Islet precursor cell (in vitro differentiated cells): ENCODE measurements at places on chromosomes 12 and 14.

DNA sequence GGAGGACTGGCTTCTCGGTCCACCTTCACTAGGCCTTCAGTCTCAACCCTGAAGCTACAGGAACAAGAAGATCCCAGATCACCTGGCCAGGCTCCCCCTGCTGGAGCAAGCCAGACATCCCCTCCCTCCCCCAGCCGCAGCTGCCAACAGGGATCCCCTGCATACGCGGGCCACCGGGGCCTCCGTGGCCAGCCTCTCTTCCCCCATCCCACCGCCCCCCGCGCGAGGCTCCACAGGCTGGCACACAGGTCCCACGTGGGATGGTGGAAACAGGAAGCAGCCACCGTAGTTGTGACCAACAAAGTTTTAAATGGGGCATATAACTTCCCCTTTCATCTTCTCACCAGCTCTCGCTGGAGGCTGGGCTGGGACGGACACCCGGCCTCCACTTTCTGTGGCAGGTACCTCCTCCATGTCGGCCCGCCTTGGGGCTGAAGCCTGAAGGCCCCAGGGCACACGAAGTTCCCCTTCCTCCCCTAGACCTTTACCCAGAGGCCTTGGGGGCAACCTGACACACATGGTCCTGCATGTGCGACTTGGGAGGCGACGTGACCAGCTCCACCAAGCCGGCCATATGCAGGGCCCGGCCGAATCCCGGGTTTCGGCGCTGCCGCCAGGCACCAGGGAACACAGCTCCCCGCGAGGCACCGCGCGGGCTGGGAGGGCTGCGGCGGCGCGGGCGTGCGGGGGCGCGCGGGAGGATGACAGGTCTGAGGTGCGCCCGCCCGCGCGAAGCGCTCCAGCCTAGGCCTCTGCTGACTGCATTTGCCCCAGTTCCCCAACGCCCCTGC, 44.4 kb upstream of the PNMA1 start:
- DNase-seq: peak; percentile 93

- DNase-seq: no peak
Observed at GRCh38 chr12:24363177-24363754, 413.8 kb upstream of the SOX5 start.

GRCh38 chr12:53613821-53614220, 12.4 kb downstream of the ATF7 start:
- DNase-seq: no peak

DNA sequence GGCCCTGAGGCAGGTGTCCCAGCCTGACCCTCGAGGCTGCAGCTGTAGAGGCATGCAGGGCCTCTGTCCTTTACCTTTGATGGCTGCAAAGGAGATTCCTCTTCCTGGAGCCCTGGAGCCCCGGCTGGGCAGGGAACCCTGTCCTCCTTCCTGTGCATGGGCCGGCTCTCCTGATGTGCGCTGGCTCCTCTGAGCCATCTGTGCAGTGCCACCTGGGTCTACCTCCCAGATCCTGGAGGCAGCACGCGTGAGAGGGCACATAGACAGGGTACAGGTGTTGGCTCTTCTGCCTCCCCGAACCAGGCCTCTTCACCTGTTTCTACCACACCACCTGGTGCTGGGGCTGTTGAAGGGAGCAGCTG, 115.1 kb downstream of the BEGAIN start:
- DNase-seq: no peak

DNA sequence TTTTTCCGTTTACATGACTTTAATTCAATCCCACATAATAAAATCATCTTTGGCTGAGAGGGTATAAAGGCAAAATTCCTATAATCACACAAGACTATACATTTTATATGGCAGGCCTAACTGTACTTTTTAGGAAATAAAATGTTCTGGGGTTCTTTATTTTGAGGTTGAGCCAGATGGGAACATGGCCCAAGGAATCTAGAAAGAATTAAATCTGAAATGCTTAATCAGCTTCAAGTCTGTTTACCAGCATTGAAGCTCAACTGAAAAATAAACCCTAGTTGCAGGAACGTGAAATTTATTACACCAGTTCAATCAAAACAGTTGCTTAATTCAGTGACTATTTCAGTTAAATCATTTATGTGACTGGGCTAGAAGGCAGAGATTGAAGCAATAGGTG, 191.0 kb upstream of the BTG1 start:
- DNase-seq: no peak

DNA sequence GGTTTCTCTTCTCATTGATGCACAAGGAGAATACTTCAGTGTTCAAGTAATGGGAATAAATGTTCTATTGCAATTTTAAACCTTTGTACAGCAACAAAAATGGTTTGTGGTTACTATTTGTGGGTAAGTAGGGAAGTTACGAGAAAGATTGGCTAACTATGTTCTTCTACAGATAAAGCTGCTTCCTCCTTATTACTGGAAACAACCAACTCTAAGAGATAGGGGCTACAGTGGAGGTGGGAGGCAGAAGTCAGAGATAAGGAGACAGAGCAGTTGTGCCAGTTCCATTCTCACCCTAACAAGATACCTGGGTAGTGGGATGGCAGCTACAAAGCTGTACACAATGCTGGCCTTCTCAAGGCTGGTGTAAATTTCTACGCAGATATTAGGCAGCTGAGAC, 16.2 kb downstream of the NOXRED1 start:
- DNase-seq: no peak

- no peak for DNase-seq
Observed at GRCh38 chr12:112340230-112340629, 42.0 kb downstream of the HECTD4 start.

- peak; percentile 54 for DNase-seq
Observed at GRCh38 chr12:33587784-33588712, 148.4 kb upstream of the SYT10 start.

DNA sequence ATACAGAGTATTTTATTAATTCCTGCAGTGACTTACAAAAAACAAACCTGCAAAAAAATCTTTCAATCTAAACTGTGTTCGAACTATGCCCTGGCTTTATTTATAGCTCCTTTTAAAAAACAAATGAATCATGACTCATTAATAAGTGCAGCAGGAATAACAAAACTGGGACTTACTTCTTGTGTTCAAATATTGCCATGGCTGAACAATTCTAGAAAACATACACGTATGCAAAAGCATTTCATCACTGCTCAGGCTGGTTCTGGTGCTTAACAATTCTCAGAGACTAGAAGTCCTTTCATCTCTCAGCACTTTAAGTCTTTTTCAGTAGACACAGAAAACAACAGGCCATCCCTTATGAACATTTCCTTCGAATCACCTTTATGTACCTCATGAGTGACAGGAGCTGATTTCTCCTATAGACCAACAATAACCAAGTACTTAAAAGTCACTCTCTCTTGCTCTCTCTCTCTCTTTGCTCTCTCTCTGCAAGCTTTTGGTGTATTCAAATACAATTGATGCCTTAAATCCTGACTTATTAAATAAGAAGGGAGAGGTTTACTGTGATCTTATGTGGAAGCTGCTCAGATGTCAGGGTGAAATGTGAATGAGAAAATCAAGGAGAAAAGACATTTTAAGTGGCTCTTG, 268.8 kb downstream of the TTC8 start:
- DNase-seq: no peak

- no peak for DNase-seq
Observed at GRCh38 chr12:5685935-5686334, 254.0 kb downstream of the NTF3 start.

- no peak for DNase-seq
Observed at GRCh38 chr12:50934371-50934851, 17.9 kb upstream of the HIGD1C start.

DNA sequence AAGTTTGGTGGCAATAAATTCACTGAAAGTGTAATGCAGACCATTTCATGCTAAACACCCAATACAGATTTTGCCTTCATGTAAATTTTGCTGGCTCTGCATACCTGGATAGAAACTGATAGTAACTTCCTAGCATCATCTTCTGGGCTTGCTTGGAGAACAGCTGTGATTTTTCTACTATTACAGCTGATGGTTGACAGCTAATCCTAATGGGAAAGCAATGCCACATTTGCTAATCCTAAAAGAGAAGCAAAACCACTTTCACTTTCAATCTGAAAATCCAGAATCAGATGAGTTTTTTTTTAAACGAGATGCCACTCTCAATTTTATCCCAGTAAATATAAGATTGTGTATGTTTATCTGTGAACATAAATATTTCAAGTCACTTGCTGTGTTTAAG, 1035.9 kb downstream of the TRHDE start:
- DNase-seq: no peak

DNA sequence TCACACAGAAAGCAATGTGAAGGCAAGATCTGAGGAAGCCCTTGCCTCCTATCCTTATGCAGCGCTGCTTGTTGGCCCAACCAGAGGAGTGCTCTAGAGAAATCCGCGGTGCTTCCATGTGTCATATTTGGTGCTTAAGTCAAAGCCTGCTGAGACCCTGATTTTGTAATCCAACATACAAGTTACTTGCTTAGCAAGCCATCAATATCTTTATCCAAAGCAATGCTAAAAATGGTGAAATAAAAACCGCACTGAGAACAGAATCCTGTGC, 250.0 kb downstream of the MED13L start:
- no peak for DNase-seq

- DNase-seq: no peak
Observed at GRCh38 chr14:55873169-55873568, 245.0 kb upstream of the PELI2 start.

DNA sequence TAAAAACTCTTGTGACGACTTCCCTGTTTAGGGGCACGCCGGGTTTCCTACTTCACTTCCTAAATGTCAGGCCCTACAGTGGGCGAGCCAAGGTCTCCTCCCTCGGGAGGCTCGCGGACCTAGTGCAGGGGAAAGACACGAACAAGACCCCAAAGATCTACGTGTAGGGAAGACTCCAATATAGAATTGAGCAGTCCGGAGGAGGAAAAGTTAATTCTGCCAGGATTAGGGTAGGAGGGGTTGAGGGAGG, 564 bp downstream of the ATXN3 start:
- peak; percentile 66 for DNase-seq

- no peak for DNase-seq
Observed at GRCh38 chr12:38328306-38328895, 11.8 kb downstream of the ALG10B start.

GRCh38 chr12:71935594-71935993, 3.1 kb upstream of the TPH2 start:
- no peak for DNase-seq

DNA sequence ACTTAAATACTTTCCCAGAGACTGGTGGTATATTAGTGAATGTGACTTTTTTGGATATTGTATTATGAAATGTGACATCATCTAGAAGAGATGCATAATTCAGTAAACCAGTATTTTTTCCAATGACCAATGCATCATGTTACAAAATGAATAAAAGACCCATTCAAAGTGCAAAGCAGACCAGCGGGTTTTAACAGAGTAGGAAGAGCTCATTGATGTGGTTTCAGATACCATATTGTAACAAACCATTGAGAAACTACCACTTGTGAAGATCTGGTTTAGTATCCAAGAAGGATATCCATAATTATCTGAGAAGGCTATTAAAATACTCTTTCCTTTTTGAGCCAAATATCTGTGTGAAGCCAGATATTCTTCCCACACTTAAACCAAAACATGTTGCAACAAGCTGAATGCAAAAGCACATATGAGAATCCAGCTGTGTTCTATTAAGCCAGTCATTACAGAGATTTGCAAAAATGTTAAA, 47.7 kb downstream of the MVK start:
- DNase-seq: no peak

- DNase-seq: peak; percentile 54
Observed at GRCh38 chr14:65637780-65638179, 225.2 kb downstream of the FUT8 start.

GRCh38 chr12:55797068-55797467, 20.5 kb downstream of the SARNP start:
- DNase-seq: peak; percentile 71

- DNase-seq: no peak
Observed at GRCh38 chr12:3809357-3810015, 56.6 kb upstream of the CRACR2A start.

GRCh38 chr12:77435446-77436091, 370.2 kb upstream of the E2F7 start:
- peak; percentile 54 for DNase-seq

- DNase-seq: no peak
Observed at GRCh38 chr14:61421212-61421923, 100.0 kb downstream of the PRKCH start.

DNA sequence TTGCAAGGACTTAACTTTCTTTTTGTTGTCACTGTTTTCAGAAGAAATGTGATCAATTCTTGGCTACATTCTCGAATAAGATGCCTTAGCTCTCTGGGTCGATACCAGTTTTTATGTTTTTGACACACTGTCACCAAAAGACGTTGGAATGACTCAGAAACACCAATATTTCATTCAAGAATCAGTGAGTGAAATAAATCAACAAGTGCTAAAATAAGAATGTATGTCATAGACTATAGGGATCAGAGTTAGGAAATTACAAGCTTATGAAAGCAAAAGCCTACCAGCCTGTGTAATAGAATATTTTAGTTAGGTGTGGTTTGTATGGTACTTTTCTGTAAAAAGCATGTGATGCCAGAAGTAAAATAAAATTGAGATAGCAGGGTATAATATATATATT, 17.8 kb downstream of the PPHLN1 start:
- no peak for DNase-seq

DNA sequence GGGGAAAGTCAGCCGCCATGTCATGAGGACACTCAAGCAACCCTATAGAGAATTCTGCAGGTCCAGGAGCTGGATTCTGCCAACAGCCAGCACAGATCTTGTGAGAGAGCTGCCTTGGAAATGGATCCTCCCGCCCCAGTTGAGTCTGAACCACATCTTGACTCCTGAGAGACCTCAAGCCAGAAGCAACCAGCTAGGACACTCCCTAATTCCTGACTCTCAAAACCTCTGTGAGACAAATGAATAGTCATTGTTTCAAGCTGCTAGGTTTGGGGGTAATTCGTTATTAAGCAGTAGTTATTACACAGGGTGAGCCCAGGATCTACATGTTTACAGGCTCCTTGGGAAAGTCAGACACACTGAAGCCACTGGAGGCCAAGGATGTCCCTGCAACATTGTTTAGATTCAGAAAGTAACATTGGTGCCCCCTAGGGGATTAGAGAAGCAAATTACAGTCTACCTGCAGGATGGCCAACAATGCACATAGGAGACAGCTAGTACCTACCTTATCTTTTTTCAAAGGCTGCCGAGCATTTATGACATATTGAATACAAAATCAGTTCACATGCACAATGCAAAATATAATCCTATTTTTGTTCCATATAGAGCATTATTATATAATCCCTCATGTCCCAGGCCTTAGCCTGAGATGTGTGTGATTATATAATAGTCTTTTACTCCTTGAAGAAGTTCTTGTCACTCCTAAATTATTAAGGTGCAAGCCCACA, 57.9 kb upstream of the FICD start:
- peak; percentile 80 for DNase-seq

- no peak for DNase-seq
Observed at GRCh38 chr14:70832561-70833305, 23.4 kb upstream of the MAP3K9 start.

GRCh38 chr14:56394826-56395530, 184.6 kb upstream of the TMEM260 start:
- DNase-seq: no peak

GRCh38 chr12:122072031-122072970, 6.3 kb upstream of the MLXIP start:
- peak; percentile 83 for DNase-seq

GRCh38 chr12:120652656-120653435, 12.4 kb downstream of the CABP1 start:
- no peak for DNase-seq
